ENCODE measurements at places on chromosomes 2 and 18.

DNA sequence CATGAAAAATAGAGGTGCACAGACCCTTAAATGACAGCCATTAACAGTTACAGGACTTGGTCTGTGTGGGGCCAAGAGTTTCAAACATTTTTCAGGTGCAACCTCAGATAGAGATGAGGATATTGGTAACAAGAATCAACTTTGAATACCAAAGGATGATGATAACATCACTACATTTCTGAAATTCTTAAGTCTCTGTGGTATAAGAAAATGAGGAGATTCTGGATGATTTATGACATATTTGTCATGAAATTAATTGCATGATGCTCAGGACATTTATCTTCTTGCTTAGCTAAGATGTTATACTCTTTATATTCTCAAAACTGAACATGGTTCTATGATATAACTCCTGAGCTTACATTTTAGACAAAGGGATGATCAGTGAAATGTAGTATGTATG lies 471.8 kb upstream of the CWC22 start:
- no peak for DNase-seq

GRCh38 chr2:199228887-199229819 lies 228.6 kb downstream of the SATB2 start:
- no peak for DNase-seq

DNA sequence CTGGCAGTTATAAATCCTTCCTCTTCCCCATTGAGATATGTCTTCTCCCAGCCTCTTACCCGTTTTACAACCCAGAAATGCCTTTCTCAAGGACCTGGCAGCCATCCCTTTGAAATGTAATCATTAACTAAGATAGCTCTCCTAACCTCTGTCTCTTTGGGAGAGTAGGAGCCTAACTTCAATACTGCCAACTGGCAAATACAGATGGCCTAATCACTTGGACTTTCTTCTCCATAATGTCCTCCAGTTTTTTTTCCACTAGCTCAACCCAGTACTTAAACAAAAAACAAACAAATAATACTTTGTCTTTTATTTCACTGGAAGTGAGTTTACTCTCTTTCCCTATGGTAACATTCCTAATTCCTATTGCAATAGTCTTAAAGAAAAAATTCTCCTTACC lies 1391.1 kb downstream of the SUCLG1 start:
- DNase-seq, result no peak

DNA sequence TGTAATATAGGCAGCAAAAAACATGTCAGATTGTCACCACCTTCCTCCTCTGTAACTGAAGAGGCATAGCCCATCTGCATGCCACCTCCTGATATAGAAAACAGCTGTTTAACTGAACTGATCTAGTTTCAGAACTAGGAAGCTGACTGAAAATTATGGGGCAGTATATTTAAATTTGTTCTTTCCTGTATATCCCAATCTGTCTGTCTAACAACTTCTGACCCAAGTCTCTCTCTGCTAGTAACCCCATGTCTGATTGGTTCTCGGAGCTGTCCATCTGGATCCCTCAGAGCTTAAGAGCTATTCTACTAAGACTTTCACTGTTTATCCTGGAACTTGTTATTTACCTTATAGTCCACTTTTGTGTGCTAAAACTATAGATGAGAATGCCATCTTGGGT lies 68.2 kb upstream of the SLC35G4 start:
- DNase-seq, result no peak

GRCh38 chr18:42229211-42230210 lies 274.5 kb downstream of the PIK3C3 start:
- DNase-seq, result no peak

- no peak for DNase-seq
These were observed 27.9 kb upstream of the MBP start for GRCh38 chr18:77160515-77160914.

- peak; percentile 33 for DNase-seq
These were observed 597 bp downstream of the RNF103 start for GRCh38 chr2:86623043-86623493.

- DNase-seq, result no peak
These were observed 17.7 kb upstream of the CIB4 start for GRCh38 chr2:26658691-26659346.

DNA sequence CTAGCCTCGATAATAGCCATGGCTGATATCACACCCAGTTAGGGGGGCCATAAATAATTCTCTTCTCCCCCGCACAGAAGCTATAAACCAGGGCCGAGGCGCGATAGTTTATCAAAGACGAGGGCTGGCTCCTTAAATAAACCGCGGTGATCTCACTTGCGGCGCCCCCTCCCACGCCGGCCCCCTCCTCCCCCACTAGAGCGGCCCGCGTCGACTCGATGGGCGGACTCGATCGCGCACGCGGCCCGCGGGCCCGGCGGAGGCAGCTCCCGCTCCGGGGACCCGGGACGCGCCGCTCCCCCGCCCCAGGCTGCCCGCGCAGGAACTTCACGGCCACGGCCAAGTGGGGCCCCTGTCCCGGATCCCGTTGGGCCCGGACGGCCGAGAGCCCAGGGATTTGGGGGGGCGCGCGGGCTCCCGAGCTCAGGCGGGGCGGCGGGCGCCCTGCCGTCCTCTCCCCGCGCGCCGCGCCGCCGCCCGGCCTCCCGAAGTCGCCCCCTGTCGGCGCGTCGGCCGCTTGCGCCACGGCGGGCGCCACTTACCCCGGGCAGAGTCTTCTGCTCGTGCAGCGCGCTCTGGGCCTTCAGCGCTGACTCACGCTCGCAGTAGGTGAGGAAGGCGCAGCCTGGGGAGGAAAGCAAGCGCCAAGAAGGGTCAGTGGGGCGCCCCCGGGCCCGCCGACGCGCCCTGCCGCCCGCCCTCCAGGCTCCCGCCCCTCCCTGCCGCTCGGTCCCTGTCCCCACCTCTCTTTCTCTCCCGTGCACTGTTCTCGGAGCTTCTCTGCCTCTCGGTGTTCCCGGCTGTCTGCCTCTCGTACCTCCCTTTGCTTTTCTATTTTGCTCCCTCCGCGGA lies 80.4 kb downstream of the CELF4 start:
- peak; percentile 4 for DNase-seq

DNA sequence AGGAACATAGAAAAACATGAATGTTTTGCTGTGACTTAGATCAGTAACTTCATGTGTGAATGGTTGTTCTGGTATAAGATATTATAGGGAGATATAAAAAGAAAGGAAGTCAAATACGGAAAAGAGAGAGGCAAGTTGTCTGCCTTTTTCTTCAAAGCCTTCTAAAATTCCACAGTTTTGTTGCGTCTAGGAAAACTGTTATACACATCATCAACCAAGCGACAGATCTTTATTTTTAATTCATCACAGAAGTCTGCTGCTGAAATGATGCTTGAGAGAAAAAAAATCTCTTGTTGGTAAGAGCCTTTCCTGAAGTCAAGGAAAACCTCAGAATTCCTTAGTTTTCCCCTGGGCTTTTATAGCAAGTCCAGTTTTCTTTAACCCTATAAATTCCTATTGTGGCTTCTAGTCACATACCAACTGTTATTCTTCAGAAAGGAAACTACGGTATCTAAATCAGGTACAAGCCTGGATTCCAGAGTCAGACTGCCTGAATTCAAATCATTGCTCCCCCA lies 36.3 kb upstream of the TANC1 start:
- no peak for DNase-seq

DNA sequence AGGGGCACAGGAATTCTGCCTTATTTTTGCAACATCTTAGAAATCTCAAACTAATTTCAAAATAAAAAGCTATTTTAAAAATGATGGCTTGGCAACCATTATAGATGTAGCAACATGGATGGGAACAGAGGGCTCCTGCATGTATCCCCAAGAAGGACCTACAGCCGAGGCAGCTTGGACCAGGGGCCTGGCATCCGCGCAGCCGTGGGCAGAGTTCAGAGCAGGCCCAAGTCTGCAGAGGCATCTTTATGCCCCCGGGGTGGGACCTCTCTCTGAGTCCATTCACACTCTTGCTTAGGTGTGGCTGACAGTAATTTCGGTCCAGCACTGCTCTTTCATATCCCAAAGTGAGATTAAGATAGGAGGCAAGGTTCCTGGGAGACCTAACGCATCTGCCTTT lies 425.8 kb upstream of the MYT1L start:
- no peak for DNase-seq

- no peak for DNase-seq
These were observed 20.8 kb downstream of the LAMA3 start for GRCh38 chr18:23710068-23710527.

DNA sequence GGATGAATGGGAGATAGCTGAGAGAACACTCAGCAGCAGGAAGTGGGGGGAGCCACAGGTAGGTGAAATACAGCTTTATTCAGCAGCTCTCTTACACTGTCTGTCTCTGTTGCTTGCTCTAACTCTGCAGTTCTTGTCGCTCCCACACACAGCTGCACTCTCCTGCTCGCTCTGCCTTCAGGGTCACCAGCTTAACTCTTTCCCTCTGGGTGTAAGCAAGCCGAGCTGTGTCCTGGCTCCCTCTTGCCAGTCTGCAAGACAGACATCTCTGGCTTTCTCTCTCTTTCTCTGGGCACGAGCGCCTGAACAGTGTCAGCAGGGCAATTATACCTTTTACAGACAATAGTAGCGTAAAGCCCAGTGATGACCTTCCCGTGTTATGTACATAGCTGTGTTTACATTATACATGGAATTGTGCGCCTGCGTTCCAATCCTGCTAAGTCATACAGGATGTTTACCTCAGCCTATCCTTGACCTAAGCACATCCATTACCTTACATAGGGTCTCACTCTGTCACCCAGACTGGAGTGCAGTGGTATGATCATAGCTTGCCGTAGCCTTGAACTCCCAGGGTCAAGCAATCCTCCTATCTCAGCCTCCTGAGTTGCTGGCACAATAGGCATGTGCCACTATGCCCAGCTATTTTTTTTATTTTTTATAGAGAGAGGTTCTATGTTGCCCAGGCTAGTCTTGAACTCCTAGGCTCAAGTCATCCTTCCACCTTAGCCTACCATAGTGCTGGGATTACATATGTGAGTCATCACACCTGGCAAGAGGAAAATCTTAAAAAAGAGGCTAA lies 57.8 kb upstream of the CHN1 start:
- no peak for DNase-seq

GRCh38 chr2:196640031-196640548 lies 575 bp downstream of the CCDC150 start:
- DNase-seq, result no peak

- DNase-seq, result no peak
These were observed 1.0 kb upstream of the EFHD1 start for GRCh38 chr2:232632229-232632903.

- DNase-seq, result no peak
These were observed 220.2 kb upstream of the RASGRP3 start for GRCh38 chr2:33256162-33256755.

GRCh38 chr2:184780944-184781343 lies 182.6 kb downstream of the ZNF804A start:
- no peak for DNase-seq

DNA sequence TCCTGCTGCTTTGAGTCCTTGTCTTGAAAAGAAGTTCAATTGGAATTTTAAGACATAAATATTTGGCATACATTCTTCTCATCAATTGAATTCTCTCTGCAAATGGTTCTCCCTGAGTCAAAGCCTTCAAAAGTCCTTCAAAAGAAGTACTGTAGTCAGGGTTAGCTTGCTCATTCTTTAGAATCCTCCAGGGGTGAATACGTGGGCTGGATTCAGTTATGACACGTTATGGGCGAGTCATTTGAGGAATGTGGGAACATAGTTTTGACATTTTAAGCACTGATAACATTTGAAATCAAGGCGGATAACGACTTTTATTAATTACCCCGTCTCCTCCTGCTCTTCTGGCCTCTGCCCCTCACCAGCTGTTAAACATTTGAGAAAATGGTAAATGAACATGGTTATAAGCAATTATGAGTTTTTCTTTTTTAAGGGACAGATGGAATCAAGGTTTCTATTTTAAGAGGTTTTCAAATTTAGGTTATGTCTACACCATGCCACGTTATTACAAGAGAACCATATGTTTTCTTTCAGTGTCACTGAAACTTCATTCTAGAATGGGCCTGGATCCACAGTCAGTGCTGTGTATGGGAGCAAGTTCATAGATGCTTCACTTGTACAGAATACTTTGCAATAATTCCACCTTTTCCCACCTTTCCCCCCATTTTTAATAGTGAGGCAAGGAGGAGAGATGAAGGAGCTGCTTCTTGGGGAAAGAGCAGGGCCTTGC lies 273.1 kb downstream of the TSN start:
- no peak for DNase-seq

GRCh38 chr2:13481201-13481600 lies 764.5 kb downstream of the TRIB2 start:
- DNase-seq, result no peak

- DNase-seq, result no peak
These were observed 95.2 kb downstream of the POLE4 start for GRCh38 chr2:75053484-75054112.

- no peak for DNase-seq
These were observed 184.9 kb downstream of the PDE11A start for GRCh38 chr2:177887722-177888121.

DNA sequence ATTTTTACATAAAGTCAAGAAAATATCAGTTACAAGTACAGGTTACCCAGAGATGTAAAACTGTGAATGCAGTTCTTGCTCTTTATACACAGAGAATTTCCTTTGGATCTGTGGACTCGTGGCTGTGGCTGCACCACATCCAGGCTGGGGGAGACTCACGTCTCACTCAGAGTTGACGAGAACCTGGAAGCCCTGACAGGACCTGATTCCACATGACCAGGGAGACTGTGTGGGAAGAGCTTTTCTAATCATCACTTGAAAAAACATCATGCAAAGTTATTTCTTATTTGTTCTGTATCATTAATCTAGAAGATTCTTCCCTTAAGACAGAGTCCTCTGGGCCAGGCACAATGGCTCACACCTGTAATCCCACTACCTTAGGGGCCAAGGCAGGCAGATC lies 1159.0 kb downstream of the RPIA start:
- DNase-seq, result no peak

- no peak for DNase-seq
These were observed 601.7 kb upstream of the VRK2 start for GRCh38 chr2:57444752-57445430.

- DNase-seq, result no peak
These were observed 138.6 kb upstream of the GLI2 start for GRCh38 chr2:120596990-120597594.

- no peak for DNase-seq
These were observed 6.8 kb upstream of the CRYBA2 start for GRCh38 chr2:218999881-219000568.

GRCh38 chr18:57805117-57805516 lies 2.0 kb upstream of the ATP8B1 start:
- DNase-seq, result no peak

GRCh38 chr2:120768112-120769048 lies 32.7 kb downstream of the GLI2 start:
- no peak for DNase-seq

DNA sequence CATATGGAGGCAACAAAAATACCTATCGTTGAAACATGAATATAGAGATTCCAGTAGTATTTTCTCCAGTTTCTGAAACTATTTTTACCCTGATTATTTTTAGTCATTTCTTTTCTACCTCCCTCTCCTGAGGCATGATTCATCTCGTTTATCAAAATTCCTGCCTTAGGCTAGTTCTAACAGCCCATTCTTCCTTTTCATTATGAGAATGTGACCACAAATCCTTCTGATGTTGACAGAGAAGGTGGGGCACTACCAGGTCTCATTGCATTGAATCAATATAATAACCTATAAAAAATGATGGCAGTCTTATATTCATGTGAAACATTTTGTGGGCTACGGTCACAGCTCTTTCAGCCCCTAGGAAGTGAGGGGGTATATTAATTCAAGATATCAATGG lies 406.5 kb upstream of the UBE2E3 start:
- no peak for DNase-seq
